CD4-positive, alpha-beta T cell treated with Interleukin-21 for 1 hour (primary cell): ENCODE measurements at places on chromosomes 6 and 20.
A peak's percentile ranks its signal among the peaks of the same experiment; 100 is the strongest.

- DNase-seq: no peak
Observed at GRCh38 chr6:169825558-169826225, 74.3 kb downstream of the ERMARD start.

GRCh38 chr6:139295901-139296300 lies 4.1 kb upstream of the TXLNB start:
- peak; percentile 15 for DNase-seq

DNA sequence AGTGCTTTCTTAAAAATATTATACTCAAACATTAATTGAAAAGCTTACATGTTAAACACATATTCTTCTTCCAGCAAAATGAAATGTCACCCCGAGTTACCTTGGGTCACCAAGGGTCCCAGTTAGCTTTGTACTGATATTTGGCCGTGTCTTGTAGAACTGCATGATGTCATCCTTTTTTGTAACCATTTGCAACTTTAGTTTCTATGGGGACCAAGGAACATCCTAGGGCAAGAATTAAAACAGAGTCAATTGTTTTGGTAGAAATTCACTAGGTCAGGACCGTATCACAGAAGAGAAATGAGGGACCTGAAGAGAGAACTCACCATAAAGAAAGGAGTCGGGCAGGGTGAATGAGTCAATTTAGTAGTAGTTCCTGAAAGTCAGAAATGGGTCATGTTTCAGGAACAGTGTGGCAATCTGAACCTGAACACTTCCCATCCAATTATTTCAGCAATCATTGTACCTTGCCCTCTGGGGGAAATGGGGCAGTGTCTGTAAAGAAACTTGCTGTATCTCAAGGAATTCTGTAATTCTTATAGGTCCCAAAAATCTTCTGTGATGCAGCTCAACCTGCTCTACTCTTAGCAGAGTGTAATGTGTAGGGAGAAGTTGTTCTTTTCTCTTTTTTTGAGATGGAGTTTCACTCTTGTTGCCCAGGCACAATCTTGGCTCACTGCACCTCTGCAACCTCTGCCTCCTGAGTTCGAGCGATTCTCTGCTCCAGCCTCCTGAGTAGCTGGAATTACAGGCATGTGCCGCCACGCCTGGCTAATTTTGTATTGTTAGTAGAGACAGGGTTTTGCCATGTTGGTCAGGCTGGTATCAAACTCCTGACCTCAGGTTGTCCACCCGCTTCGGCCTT lies 5.3 kb upstream of the AKAP7 start:
- DNase-seq: no peak

- no peak for DNase-seq
Observed at GRCh38 chr20:44187772-44188709, 1.1 kb upstream of the JPH2 start.

DNA sequence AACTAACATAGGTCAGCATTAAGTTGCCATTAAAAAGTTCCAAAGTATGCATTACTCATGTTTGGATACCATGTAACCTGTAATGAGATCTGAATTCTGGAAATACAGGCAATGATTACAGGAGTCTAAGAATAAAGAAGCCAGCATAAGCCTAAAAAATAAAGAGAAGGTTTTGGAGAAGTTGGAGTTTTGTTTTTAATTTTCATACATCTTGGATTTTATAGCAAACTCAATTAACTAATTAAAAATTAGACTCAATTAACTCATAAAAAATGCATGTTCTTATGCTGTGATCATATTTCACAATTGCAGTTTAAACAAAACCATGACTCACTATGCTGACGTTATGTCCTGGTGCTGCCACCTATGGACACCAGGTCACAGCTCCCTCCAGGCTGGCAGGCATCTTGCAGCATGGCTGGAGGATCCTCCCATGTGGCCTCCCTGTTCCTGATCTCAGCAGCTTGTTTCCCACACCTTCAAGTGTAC lies 648.8 kb upstream of the AGPAT4 start:
- no peak for DNase-seq

DNA sequence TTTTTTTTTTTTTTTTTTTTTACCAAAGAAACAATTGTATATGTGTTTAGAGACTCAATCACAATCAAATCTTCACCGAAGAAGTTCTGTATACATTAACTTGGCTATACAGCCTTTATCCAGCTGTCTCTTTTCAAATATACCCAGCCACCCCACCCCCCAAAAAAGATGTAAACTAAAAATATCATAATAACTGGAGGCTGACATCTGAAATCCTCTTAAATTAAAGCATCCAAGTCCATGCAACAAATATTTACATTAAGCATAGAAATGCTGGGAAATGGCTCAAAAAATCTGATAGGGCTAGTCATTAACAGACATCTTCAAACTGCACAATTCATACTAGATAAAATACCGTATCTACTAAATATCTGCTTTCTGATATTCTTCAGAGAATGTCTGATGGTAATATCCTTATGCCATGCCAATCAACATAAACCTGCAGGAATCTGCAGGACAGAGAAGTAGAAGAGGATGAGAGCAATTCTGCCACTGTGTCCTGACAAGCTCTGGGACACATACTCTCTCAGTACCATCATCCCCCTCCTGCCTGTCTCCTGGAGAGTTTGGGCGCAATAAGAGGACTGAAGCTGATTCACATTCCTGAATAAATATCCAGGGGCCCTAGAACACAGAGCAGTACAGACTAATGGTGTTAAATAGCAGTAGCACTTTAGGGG lies 152.4 kb downstream of the KIF6 start:
- no peak for DNase-seq

GRCh38 chr6:24412294-24412693 lies 9.6 kb downstream of the MRS2 start:
- DNase-seq: no peak

DNA sequence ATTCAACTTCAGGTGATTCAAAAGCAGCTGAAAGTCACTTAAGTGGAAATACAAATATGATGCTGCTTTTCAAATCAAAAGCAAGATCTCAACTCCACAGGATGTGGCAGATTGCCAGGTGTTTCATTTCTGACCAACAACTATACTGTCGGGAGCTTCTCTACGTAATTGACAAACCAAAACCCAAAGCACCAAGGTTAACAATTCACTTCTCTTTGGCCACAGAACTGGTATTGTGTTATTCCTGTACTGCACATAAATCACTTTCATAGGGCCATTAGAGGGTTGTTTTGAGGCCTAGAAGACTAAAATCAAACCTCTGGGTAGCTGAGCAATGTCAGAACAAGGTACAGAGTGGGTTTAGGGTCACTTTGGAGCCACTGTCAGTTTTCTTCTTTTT lies 169.7 kb downstream of the HAO1 start:
- DNase-seq: no peak
